ENCODE measurements at places on chromosomes 3 and 15.

GRCh38 chr3:18098960-18099587 is 326.1 kb downstream of the SATB1 start:
- DNase-seq = no peak

DNA sequence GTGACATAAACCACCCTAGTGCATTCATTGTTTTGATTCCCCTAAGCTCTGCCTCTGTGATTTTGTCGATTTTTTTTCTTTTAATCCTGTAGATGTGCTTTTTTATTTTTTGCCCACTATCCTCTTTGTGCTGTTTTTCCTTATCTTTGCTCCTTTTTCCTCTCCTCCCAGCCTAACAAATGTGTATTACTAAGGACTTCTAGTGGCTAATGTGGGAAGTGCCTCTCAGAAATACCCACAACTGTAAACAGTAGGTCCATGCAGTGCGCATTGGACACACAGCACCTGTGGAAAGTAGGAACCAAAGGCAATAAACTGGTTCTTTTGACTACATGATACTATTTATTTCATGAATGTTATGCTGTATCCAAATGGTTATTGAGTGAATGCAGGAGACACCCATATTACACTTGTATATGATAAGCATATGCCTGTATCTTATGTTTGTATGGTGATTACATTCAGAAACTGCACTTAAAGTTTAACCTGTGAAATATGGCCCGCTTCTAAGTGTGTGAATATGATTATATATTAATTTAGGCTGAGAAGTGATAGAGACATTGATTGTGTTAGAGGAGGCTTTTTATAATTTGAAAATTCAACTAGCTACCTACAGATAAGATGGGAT is 147.8 kb downstream of the PLCL2 start:
- DNase-seq = no peak

DNA sequence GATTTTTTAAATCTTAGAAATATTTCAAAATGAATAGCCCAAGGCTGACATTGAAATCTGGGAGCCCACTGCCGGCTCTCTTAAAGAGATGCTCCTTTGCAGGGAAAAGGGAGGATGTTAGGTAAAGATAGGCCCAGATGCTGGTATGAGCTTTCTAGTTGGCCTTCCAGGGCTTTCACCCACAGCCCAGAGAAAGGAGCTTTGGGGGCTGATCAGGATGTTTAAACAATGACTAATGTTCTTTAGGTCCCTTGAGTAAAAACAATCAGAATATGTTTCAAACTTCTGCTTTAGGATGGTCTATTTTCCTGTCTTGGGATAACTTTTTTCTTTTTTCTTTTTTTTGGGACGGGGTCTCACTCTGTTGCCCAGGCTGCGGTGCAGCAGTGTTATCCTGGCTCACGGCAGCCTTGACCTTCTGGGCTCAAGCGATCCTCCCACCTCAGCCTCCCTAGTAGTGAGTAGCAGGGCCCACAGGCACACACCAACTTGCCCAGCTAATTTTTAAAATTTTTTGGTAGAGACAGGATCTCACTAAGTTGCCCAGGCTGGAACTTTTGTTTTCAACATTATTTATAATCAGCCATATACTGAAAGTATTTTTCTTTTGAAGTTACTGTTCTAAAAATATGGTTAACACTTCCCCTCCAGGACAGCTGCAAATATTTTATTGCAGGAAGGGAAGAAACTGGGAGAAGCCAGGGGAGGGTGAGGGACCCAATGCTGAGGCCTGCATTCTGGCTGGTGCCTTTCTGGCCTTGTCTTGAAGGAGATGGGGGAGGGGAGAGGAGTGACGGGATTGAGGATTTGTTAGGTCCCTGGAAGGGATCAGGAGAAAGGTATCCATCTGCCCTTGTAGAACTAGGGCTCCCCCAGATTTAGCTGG is 70.1 kb downstream of the TRAK1 start:
- DNase-seq = no peak

GRCh38 chr3:174072675-174073074 is 675.1 kb downstream of the NLGN1 start:
- DNase-seq = no peak

DNA sequence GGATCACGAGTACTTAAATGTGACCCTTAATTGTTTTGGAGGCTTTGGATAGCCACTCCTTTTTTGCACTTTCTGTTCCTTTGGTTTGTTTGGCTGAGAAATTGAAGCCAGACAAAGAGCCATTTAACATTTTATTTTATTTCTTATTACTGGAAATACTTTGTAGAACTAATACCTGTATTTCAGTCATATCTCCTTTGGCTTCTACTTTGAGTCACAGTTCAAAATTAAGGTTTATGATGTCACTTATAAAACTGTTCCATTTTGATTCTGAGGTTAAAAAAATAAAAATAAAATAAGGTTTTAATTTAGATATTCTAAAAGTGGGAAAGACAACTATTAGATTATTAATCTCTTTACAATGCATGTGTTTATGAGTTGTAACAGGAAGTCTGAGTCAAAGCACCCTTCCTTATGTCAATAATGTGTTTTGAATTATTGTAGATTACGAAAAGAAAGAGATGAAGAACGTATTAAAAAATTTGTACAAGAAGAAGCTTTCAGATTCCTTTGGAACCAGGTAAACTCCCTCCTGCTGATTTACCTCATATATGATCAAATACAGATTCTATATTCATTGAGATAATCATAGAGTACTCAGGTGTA is 16.9 kb upstream of the NXPE3 start:
- DNase-seq = no peak

DNA sequence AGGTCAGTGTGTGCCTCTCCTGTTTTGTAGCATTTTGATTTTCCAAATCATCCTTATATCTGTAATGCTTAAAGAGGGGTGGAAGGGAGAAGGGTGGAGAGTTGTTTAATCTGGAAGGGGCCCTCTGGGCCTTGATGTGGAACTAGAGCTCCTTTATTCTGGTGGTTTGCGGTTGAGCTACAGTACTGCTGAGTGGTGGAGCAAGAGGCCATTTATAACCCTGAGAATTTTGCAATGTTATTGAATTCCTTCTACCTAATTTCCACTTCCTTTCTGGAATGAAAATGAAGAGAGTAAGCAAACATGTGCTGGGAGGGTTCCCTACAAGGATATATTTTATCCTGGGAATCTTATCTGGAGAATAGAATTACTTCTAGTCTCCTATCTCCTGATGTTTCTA is 35.3 kb upstream of the TUBGCP5 start:
- DNase-seq = no peak

- DNase-seq = no peak
These were observed 14.3 kb downstream of the GRM2 start for GRCh38 chr3:51721062-51721745.

DNA sequence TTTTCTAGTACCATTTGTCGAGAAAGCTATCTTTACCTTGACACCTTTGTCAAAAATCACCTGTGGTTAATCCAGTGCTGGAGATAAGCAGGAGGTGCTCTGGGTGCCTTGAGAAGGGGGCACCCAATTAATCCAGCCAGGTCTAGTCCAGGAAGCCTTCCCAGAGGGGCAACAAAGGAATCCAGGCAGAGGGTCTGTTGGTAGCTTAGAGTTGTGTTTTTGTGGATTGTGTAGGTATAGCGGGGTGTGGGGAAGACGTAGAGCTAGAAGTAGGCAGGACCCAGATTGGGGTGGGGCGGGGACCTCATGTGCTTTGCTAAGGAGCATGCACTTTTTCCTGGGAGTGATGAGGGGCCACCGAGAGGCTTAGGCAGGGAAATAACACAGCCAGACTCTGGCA is 6.0 kb upstream of the PIGZ start:
- no peak for DNase-seq

Data from germinal center (tissue), 1 donor.